ENCODE measurements at places on chromosomes 13 and 19. TPM values are rescaled to one million over a fixed set of nuclear protein-coding genes. Genes with fewer than 3 reads are reported as not detected.

DNA sequence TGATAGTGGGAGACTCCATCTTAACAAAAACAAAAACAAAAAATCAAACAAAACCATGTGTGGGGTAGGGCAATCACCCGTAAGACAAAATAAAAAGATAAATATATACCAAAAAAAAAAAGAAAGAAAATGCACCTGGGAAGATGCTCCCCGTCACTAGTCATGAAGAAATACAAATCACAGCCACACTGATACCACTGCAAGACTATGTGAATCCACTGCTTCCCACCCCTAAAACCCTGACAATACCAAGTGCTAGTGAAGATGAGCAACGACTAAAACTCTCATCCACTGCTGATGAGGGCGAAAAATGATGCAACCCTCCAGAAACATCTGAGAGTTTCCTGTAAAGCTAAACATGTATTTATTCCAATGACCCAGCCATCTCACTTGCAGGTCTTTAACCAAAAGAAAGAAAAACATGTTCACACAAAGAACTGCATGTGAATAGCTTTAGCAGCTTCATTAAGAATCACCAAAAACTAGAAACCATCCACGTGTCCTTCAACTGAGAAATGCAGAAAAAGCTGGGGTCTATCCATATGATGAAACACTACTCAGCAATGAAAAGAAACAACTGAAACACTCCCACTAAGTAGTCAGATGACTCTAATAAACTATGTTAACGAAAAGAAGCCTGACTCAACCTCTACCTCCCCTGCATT lies 31.7 kb downstream of the BRD4 start:
- no peak for DNase-seq

DNA sequence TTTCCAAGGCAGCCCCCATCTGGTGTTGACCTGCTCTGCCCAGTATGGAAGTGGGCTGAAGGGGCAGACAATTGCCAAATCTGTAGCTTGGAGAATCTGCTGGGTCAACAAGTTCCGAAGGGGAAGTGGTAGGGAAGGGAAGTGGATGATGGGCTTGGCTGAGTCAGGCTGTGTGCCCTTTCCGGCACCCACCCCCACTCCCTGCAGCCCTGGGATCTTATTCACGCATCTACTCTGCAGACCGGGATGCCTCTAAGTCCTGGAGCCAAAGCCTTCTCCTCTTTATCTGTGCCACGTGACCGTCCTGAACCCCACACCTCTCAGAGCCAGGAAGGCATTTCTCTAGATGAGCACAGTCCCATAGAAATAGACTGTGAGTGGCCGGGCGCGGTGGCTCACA lies 7.5 kb upstream of the C5AR2 start:
- DNase-seq: no peak

- DNase-seq: no peak
Observed at GRCh38 chr19:58063712-58064111, 4.6 kb downstream of the ZNF135 start.

DNA sequence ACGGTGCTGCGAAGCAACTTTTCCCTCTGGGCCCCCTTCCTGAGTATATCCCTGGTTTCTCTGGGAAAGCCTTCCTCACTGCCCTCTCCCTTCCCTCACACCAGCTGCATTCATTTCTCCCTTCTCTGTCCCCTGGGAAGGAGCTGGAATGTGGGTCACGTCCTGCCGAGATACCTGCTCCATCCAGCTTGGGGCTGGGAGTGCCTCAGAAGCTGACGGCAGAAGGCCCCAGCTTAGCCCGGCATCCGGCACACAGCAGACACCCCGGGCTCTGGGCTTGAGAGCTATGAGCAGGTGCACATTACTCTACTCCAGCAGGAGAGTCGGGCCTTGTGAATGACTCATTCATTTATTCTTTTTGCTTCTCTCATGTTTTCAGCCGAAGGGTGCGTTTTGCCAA lies 170.6 kb downstream of the TEX29 start:
- peak; percentile 12 for DNase-seq

DNA sequence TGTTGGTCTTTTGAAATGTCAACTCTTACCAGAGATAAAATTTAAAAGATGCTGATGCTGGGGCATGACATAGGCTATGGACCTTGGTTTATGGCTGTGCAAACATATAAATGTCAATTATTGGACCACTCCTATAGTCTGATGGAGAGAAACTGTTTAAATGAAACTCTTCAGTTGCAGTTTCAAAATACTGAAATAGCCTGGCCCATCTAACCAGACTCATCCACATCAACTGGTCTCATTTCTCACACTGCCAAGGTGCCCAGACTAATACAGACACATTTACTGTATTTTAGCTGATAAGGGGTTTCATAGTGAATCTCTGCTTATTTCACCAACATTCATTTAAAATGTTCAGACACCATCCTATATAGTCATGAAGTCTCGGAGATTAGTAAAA lies 19.9 kb downstream of the SERPINE3 start:
- no peak for DNase-seq

DNA sequence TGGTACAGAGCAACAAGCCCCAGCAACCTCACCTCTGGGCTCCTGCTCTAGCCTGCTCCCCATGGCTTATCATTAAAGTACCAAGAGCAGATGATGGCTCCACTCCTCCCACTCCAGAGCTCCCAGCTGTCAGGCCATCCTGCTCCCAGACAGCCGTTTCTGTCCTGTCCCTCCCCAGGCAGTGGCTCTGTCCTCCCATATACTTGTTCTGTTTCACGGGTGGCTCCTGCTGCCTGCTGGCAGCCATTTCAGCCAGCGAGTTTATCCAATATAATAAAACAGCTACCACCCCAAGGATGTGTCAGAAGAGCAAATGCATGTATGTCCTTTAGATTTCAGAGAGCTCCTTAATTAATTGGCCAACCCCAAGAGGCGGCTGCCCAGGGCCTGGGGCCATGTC lies 79.4 kb upstream of the VSTM2B start:
- DNase-seq: peak; percentile 64

DNA sequence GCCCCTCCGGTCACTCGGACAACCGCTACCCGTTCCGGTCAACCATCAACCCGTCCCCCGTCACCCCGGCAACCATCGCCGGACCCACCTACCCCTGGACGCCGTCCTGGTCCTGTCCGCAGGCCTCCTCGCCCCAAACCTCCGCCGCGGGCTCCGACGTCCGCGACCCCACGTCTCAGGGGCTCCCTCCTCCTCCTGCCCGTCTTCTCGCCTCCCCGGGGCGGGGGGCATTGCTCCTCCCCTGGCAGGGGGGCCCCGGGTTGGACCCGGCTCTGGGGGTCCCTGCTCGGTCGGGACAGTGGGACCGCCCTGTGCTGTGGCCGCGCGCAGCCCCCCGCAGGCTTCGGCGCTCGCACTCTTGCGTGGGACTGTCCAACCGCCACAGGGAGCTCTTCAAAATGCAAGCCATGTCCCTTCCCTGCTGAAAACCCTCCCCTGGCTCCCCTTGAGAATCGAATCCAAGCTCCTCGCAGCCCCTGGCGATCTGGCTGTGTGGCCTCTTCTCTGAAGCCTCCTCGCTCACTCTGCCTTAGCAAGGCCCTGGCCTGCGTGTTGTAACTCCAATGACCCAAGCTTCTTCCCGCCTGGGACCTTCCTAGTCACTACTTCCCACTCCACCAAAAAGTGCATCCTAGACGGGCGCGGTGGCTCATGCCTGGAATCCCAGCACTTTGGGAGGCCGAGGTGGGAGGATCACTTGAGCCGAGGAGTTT lies 8.4 kb downstream of the EPHX3 start:
- no peak for DNase-seq

The SHC2 gene
- 18.3 TPM for total RNA-seq

The SKA3 gene
- total RNA-seq: 7.0 TPM

The NOTCH3 gene
- 163 TPM for total RNA-seq

The FCGBP gene
- total RNA-seq: 17.0 TPM

The PET100 gene
- 20.4 TPM for total RNA-seq

The GAPDHS gene
- not detected for total RNA-seq

Data from tongue (tissue), 3 donors.